Midbrain (tissue), 1 donor: ENCODE measurements at places on chromosomes 5 and 9.
A peak's percentile ranks its signal among the peaks of the same experiment; 100 is the strongest.

DNA sequence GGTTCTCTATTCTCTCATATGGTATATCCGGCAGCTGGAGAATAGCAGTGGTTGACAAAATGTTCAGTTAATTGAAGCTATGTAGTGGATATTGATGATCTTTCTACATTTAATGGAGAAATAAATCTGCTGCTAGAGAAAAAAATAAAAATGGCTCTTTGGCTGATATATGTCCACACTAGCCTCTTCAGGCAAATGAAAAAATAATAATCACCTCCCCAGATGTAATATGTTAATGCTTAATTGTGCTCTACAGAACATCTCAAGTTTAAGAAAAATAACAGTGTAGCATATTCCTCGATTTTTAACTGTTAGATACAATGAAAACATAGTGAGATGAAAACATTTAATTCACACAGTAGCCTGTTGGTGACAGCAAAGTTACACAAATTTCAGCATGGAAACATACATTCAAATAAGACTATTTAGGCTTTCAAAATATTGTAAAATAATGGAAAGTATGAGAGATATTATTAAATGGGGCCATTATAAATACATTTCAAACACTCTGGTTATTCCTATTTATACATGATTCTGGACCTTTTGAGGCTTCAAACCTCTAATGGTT is 543.0 kb downstream of the MAT2B start:
- no peak for DNase-seq

- DNase-seq, result no peak
Measured at GRCh38 chr5:133232011-133232410, 180.2 kb downstream of the HSPA4 start.

- no peak for DNase-seq
Measured at GRCh38 chr9:130487500-130487899, 42.7 kb downstream of the ASS1 start.

GRCh38 chr9:1051584-1052275 is 1.6 kb downstream of the DMRT2 start:
- peak; percentile 45 for DNase-seq

DNA sequence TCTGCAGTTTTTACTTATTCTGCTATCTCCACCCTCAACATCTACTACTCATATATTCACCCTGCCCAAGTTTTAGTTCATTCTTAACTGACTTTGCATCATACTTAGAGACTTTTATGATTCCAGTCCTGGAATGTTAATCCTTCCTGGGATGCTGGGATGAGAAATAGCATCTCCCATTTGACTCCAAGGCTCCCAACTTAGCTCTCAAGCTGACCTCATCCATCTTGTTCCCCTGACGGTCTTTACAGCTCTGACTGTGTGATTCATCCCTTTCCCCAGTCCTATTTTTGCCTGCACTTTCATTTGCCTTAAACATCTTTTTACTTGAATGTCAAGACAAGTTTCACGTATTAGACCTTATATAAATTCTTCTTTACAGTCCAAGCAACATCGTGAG is 297.8 kb downstream of the EPB41L4A start:
- no peak for DNase-seq

DNA sequence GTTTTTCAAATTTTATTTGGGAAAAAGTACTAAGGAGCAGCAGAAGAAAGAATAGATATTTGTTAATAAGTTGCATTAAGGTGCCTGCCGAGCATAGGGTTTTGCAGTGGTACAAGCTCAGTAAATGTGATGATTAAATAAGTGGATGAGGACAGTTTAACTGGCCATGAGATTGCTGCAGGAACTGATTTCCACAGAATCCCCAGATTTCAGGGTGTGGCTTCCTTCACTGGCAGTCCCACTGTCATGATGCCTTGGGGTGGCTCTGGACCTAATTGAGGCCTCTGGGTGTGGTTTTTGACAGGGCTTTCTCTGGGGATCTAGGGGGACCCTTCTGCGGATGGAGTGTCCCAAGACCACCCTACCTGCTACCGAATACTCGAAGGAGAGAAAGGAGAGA is 1.4 kb downstream of the PHF24 start:
- DNase-seq, result no peak

- DNase-seq, result no peak
Measured at GRCh38 chr5:83353231-83353630, 118.3 kb upstream of the VCAN start.

DNA sequence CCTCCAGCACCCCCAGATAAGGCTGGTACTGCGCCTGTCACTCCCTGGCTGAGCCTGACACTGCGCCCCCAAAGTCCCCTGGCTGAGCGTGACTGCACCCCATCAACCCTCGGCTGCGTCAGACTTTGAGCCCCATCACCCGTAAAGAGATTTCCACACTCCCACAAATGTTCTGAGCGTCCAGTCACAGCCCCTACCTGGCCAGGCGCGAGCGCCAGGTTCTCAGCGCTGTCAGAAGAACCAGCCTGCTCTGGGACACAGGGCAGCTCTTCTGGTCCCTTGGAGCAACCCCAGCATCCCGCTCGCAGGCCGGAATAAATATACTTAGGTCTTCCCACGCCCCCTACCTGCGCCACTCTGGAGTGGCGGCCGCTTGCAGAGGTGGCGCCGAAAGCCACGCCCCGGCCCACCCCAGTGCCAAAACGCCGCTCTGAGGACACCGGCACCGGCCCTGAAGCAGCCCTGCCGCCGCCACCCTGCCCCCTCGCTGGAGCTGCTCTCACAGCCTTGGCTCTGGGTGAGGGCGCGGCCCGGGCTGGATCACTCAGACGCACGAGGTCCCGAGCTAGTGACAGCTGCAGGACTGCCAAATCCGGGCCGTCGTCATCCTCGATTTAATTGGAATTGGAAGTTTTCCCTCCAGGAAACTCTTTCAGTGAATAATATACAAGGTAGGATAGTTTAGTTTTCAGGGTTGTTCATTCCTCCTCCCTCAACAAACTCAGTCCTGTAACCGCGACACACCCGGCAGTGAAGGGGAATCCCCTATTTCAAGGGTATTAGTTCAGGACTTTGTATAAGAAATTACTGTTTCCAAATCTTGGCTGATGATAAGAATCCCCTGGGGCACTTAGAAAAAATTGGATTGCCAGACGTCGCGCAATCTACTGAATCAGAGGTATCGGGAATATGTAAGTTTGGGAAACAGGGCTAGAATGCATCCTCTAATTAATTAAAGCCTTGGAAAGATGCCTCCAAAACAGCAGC is 1.2 kb upstream of the CEMIP2 start:
- peak; percentile 15 for DNase-seq

DNA sequence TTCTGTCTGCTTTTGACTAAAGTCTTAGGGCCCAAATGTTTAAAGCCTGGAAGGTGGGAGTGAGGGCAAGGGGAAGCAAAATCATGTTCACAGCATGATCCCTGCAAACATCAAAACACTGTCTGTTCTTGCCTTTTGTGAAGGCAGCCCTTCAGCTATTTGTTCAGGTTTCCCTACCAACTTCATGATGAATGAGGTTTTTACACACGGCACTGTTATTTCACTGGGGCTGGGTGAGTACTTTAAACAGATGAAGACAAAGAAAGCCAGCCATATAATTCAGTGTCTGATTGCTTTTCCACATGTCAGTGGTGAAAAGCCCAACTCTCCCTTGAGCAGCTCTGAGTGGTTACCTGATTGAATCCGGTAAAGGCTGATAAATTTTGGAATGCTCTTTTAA is 224.7 kb upstream of the GRAMD2B start:
- DNase-seq, result no peak

GRCh38 chr9:76227156-76227555 is 167.1 kb downstream of the RFK start:
- DNase-seq, result no peak

DNA sequence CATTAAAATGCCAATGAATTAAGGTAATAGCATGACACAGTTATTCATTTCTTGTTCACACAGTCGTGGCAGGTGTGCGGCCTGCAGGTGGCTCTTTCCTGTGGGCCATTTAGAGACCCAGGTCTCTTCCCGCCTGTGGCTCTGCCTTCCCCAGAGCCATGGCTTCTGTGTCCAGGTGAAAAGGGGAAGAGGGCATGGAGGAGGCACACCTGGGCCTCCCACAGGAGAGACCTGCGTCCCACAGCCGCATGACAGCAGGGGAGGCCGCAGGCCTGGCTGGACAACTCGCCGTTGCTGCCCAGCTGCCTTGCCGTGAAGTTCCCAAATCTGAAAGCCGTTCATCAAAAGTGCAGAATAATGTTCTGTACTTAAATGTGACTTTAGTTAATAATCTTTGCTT is 14.4 kb upstream of the PLEKHG4B start:
- DNase-seq, result no peak

DNA sequence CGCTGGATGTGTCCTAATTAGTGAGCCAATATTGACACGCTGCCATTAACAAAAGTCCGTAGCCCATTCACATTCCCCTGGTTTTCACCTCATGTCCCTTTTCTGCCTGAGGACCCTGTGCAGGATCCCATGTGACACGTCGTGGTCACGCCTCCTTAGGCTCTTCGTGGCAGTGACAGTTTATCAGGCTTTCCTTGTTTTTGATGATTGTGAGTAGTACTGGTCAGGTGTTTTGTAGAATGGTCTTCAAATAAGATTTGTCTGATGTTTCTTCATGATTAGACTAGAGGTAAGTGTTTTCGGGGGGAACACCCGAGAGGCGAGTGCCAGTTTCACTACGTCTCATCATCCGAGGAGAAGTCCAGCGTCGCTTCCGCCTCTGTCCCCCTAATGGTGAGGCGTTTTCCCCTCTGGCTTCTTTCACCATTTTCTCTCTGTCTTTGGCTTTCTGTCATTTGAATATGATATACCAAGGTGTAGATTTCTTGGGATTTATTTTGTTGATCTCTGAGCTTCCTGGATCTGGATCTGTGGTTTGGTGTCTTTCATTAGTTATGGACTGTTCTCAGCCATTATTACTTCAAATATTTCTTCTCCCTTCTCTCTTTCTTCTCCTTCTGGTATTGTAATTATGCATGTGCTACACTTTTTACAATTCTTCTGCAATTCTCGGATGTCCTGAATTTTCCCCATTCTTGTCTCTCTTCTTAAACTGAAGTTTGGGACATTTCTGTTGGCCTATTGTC is 57.3 kb downstream of the TRIP13 start:
- DNase-seq, result no peak

GRCh38 chr5:128224336-128224735 is 140.8 kb downstream of the SLC12A2 start:
- DNase-seq, result no peak

DNA sequence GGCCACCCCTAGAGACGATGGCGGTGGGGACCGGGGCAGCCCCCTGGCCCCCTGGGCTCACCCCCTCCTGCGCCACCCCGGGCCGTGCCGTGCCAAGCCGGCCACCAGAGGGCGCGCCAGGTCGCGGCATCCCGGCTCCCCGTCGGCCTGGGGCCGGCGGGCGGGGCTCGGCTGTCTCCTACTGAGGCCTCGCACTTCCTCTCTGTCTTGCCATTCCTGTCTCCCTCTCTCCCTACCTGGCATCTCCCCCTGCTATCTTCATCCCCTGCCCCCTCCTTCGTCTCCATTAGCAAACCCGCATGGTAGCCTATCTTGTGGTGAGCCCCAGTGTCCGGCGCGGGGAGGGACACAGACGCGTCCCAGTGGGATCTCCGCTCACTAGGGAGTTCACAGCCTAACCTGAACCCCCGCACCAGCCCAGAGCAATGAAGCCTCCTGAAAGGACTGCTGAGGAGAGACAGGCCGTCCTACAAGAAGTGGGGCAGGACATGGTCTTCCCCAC is 29.8 kb upstream of the FABP6 start:
- DNase-seq, result peak; percentile 62

- no peak for DNase-seq
Measured at GRCh38 chr5:148687427-148687826, 33.1 kb upstream of the HTR4 start.

DNA sequence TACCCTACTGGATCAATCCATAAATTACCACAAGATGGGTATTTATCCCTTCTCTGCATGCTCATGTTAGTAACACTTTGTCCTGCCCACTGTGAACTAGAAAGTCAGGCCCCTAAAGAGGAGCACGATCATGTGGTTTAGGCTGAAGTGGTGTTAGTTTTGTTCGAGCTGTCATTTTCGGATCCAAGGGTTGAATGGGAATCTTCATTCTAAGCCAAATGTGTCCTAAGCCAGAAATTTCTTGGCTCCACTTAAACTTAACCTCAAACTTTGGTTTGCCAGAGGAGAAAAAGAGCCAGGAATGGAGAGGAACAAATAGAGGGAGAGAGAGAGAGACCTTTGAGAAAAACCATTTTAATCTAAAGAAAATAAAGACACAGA is 837.7 kb upstream of the ZNF608 start:
- peak; percentile 62 for DNase-seq

GRCh38 chr5:55711507-55712022 is 559 bp downstream of the SLC38A9 start:
- DNase-seq, result no peak

GRCh38 chr9:137136881-137137607 is 1.9 kb upstream of the GRIN1 start:
- no peak for DNase-seq

DNA sequence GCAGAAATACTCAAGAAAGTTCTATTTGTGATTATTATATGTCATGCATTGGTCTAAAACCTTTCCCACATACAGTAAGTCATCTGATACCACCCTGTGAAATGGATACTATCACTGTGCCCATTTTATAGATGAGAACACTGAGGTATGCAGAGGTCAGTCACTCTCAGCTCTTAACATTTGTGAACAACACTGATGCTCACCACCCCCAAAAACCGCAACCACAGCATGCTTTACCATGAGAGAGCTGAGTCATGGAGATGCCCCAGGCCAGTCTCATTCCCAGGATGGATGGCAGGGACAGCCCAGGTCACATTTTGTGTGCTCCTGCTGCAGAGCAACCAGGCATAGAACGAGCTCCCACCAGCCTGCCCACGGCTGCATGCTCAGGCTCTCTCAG is 53.5 kb upstream of the IRX1 start:
- no peak for DNase-seq

DNA sequence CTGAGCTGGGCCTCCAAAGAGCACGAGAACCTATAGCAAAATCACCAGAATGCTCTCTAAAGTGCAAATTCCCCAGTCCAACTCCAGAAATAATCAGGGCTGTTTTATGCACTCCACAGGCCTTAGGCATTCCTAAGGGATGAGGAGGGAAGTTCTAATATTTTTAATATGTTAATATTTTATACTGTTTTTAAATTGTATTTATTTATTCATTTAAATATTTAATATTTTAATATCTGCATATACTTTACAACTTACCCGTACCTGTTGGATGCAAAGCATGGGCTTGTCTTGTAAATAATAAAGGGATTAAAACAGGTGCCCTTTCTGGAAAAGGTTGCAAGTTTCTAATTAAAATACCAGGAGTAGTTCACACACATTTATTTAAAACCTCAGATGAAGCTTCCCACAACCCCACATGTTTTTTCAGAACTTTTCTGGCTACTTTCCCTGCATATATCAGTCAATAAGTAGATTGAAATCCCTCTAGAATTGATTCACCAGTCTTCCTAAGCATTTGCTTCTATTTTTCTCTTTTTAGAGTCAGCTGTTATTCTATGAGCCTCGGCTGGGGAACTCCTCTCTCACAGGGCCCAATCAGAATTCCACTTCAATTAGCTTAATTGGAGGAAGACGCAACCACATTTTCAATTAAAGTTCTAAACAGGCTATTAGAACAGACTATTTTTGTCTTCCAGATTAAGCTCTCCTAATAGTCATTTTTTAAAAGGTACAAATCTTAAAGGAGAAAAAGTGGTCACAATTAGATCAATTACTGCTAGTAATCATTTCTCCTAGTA is 140.8 kb downstream of the CDH6 start:
- no peak for DNase-seq
